ENCODE measurements at places on chromosomes 5 and 9.

DNA sequence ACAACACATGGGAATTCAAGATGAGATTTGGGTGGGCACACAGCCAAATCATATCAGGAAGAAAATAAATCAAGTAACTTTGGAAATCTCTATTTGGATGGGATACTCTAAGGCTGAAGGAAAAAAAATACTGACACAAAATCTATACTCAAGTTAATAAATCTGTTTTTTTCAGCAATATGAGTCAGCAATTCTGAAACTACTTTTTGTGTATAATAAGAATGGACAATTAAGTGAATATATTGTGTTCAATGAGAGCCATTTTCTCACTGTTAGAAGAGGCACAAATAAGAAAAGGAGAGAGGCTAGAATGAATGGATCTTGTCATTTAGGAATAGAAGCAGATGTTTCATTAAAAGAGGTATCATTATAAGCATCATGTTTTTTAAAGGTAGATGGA, 651.0 kb downstream of the TAF11L14 start:
- DNase-seq = no peak

- DNase-seq = no peak
Observed at GRCh38 chr5:77400645-77401044, 91.5 kb downstream of the WDR41 start.

DNA sequence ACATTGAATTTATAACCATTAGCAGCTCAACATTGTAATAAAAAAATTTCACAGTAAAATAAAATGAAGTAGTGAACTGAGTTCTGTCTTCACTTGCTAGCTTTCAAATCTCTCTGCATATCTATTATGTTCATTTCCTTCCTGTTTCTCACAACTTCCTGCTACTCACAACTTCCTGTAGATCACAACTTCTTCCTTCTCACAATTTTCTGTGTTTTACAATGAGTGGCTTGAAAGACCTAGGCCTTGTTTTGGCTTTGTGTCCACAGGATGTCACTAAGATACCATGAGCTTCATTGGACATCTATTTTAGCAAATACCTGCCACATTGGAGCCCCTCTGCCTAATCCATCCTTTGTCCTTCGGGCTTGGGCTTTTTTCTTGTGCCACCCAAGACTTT, 480.3 kb upstream of the ADAMTS16 start:
- DNase-seq = no peak

DNA sequence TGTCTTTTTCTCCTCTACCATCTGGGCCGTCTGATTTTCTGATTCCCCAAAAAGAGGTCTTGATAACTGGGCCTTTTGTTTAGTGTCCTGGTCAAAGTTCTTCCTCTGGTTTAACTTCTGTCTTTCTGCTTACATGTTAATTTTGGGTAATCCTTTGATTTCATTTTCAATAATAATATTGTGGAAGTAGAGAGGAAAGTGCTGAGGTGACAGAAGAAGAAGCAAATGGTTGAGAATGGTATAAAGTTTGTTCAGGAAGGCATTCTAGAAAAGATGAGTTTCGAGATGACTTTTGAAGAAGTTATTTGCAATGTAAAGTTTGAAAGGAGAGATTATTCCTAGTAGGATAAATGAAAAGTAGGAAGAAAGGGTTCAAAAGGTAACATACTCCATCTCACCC, 118.1 kb downstream of the UNC13B start:
- DNase-seq = no peak

DNA sequence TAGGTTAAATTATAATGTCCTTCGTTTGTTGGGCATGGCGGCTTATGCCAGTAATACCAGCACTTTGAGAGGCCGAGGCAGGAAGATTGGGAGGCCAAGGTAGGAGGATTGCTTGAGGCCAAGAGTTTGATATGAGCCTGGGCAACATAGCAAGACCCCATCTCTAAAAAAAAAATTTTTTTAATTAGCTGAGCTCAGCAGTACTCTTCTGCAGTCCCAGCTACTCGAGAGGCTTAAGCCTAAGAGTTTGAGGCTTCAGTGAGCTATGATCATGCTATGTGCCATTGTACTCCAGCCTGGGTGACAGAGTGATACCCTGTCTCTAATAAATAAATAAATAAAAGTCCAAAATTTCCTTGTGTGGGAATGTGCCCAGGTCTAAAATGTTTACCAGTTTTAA, 9.1 kb upstream of the MSANTD3 start:
- no peak for DNase-seq

- no peak for DNase-seq
Observed at GRCh38 chr5:133669472-133669871, 57.1 kb upstream of the FSTL4 start.

DNA sequence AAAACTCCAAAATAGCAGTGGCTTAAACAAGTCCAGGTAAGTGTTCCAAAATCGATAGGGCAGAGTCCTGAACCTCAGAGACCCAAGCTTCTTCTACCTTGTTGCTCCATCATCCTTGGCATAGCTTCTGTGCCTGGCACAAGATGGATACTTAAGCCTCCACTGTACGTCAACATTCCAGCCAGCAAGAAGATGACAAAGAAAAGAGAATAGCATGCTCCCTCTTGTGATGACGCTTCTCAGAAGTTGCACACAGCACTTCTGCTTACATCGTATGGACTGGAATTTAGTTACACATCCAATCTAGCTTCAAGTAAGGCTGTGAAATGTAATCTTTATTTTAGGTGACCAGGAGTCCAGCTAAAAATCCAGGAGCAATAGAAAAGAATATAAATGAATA, 227.4 kb downstream of the ESM1 start:
- no peak for DNase-seq

DNA sequence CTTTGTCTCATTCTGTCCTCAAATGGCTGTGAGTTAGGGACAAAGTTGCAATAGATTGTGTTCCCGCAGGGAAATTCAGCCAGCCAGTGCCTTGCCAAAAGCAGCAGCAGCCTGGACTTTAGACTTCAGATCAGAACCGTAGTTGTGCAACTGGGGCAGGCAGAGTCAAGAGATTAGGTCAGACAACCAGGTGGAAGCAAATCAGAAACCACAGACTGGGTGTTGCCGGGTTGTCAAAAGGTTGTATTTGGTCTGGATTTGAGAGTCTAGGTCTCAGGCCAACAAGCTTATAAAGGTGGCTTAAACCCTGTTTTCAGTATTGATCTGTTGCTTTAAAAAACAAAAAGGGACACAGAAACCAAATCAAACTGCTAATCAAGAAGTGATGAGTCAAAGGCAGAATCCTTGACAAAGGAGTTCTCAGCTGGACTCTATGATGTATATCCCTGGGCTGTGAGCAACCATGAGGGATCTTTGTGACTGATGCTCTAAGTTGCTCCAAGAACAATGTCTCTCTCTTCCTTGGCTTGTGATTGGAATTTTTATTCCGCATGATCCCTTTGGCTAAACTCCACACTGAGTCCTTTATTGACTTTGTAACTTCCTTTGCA, 20.9 kb downstream of the RFK start:
- DNase-seq = no peak

DNA sequence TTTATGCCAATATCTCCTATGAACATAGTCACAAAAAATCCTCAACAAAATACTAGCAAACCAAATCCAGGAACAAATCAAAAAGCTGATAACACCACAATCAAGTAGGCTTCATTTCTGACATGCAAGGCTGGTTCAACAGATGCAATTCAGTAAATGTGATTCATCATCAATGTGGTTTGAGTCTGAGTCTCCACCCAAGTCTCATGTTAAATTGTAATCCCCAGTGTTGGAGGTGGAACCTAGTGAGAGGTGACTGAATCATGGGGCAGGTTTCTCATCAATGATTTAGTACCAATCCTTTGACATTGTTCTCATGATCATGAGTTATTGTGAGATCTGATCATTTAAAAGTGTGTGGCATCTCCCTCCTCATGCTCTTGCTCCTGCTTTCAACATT, 1072.7 kb downstream of the NR2F1-AS1 start:
- no peak for DNase-seq

- no peak for DNase-seq
Observed at GRCh38 chr5:151427258-151427657, 20.1 kb upstream of the SLC36A1 start.

DNA sequence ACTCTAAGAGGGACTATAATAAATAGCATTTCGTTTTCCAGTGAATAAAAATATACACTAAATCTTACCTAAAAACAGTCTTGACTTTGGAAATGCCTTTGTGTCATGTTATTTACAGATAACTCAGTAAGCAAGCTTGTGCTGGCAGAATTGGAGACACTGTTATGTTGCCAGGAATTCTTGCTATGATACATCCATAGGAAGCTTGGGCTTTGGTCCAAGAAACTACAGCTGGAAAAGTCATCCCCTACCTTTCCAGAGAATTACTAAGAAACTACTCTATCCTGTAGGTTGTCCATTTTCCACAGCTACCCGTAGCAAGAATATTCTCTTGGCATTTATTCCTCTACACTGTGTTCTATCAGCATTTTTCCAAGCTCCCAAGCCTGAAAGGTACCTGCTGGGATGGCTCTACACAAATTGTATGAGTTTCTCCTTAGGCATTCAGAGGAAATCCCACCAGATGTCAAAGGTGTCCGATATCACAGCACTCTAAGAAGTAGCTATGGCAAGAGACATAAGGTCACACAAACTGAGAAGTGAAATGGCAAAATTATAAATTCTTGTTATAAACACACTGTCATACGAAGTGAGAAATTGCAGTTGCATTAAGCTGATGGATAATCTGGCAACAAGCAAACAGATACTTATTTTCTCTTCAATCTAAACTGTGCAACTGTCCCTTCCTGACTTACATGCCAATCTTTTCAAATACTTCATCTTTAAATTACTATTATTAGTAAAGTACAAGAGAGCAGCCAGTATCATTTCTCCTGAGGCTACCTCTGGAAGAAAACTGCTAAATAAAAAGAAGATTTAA, 68.5 kb downstream of the MCTP1 start:
- DNase-seq = no peak

GRCh38 chr9:16266648-16267276, 603.7 kb downstream of the BNC2 start:
- DNase-seq = no peak

DNA sequence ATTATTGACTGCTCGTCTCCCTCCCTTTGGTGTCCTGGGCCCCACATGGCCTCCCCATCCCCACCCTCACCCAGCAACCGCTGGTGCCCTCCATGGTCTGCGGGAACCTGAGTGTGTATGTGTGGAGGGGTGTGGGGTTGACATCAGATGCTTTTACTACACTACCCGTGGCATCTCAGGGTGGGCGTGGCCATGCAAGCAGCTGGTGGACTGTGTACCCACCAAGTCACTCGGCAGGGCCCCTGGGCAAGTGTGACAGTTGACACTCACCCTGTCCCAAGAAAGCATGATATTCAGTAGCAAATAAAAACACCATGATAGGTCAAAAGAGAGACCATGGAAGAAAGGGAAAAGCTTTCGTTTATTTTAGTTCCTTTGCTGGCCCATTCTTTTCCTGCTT, 7.4 kb upstream of the NXNL2 start:
- DNase-seq = no peak

DNA sequence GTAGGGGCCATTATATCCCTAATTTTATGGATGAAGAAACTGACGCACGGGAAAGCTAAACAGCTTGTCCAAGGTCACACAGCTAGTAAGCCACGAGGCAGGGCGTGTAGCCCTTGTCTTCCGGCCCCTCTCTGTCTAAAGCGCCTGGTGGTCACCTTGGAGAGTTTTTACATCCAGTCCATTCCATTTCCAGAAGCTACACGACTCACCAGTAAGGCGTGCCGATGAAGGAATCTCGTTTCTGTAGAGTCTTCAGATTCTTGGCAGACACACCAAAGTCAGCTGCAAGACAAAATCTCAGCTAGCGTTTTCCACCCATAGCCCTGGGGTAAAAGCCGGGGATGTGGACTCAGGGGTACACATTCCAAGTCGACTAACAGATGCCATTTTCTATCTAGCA, 80.5 kb downstream of the STK10 start:
- no peak for DNase-seq

DNA sequence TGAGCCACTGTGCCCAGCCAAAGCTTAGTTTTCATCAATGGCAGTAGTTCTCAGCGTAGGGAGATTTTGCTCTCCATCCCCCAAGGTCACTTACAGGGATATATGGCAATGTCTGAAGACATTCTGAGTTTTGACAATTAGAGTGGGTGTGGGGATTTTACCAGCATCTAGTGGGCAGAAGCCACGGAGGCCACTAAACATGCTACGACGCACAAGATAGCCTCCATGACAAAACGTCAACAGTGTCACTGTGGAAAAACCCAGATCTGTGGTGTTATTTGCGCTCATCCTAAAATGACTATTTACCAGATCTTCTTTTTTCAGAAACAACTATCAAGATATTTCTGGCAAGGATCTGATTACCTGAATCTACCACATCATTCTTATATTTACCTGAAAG, 68.2 kb downstream of the CDC14B start:
- no peak for DNase-seq

All from suprapubic skin (tissue), 4 donors.